ENCODE measurements at places on chromosomes 5 and 9.

GRCh38 chr5:139646912-139647505 is 1.1 kb upstream of the CXXC5 start:
- no peak for DNase-seq

GRCh38 chr5:113487416-113487780 is 855 bp downstream of the MCC start:
- DNase-seq, result no peak

DNA sequence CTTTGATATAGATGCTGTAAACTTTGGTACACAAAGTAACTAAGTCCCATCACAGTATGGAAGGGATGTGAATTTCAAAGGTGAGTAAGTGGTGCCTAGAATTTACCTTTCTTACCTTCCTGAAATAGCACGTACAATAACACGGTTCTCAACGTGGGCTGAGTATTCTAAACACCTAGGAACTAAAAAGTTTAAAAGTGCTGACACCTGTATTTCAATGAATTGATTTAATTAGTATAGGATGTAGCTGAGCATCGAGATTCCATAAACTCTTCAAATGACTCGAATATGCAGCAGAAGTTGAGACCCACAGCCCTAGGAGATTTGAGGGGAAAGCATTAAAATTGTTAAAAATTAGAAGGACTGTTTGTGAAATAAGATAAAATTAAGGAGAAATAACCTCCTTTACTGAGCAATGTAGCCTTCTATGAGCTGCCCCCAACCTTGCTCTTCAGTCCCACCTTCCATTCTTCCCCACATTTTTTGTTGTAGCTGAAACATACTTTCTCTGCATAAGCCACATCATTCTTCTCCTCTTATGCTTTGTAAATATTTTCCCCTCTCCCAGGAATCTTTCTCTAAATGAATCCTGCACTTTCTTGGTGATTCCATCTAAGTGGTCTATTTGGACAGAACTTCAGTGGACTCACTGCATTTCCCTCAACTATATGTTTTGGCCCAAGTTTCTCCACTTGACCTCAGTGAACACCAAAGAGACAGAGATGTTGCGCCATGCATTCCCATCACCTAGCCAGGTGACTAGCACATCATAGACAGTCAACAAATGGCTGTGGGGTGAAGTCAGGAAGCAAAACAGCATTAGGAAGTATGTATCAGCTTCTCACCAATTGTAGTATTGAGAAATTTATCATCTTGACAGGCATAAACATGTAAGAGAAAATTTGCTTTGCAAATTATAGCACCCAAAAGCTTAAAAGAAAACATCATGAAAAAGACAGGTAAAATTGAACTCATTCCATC is 156.5 kb upstream of the TAS2R1 start:
- no peak for DNase-seq

GRCh38 chr9:77016526-77017504 is 2.6 kb upstream of the FOXB2 start:
- no peak for DNase-seq

GRCh38 chr9:84874022-84874421 is 204.5 kb downstream of the NTRK2 start:
- no peak for DNase-seq

- no peak for DNase-seq
These were observed 605.9 kb upstream of the KLF4 start for GRCh38 chr9:108095496-108095895.
